Activated CD8-positive, alpha-beta memory T cell treated with anti-CD3 and anti-CD28 coated beads for 4 hours (primary cell): ENCODE measurements at places on chromosomes 2 and 18.

DNA sequence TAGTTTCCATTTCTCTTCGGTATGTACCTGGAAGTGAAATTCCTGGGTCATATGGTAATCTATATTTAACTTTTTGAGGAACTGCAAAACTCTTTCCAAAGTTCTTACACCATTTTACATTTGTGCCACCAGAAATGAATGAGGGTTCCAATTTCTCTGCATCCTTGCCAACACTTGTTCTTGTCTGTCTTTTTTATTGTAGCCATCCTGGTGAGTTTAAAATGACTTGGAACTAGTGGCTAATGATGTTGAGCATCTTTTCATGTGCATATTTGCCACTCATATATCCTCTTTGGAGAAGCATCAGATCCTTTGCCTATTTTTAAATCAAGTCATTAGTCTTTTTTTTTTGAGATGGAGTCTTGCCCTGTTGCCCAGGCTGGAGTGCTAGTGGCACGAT, 59.4 kb downstream of the MALT1 start:
- DNase-seq: no peak

- DNase-seq: no peak
Observed at GRCh38 chr2:140502951-140503630, 1627.7 kb downstream of the LRP1B start.

- no peak for DNase-seq
Observed at GRCh38 chr2:177403838-177404237, 11.3 kb downstream of the AGPS start.

DNA sequence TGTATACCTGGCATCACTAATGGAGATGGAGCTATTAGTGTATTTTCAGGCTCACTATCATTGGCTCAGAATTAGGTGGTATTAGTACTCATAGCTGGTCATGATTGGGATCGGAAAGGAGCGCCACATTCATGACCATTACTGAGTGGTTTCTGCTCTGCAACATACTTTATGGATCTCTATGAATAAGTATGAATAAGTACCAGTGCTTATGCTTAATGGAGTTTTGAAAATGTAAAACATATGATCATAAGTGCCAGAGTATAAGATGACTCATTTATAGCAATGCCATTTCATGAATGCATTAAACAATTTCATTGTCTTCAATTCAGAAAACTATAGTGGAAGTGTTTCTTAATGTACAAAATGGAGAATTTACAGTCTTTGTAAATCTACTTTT, 156.7 kb downstream of the GALNT3 start:
- DNase-seq: no peak

GRCh38 chr2:84807063-84807485, 73.8 kb downstream of the TRABD2A start:
- no peak for DNase-seq

DNA sequence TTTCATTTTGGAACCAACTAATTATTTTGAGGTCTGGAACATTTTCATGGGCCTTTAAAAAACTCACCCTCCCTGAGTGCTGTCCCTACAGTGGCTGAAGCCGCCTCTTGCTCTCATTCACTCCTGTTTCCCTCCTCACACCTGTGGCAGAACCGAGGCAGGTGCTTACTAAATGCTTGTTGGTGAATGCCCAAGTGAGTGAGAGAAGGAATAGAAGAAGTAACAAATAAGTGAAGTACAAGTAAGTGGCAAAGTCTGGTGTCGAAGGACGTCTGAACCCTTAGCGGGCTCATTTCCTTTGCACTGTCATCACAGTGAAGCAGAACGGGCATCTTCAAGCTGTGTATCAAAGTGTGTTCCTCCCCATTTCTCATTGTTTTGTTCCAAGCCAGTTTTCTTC, 135.2 kb downstream of the RHBDD1 start:
- DNase-seq: no peak

- DNase-seq: no peak
Observed at GRCh38 chr18:78538669-78539440, 440.8 kb upstream of the SALL3 start.

DNA sequence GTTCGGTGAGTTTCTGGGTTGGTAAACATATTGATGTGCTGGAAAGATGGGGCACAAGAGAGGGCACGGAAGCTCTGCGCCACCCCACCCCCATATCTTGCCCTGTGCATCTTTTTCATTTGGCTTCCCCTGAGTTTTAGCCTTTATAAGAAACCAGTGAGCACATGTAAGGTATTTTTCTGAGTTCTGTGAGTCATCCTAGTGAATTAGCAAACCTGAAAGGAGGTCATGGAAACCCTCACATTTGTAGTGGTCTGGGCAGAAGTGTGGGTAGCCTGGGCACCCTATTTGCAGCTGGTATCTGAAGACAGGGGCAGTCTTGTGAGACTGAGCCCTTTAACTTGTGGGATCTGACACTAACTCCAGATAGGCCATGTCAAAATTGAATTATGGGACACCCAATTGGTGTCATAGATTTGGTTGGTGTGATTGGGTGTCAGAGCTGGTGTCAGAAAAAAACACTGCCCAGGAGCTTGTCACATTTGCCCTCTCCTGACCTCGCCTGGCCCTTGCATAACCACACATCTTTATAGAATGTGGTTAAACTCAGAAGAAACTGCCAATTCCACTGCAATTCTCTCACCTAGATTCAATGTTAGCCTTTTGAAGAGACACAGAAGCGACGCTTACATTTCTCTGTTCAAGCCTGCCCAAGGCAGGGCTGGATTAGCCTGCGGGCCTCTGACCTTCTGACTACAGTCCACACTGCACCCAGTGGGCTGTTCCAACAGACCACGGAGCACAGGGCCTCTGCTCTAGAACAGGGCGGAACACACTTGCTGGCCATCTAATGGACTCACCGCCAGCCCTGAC, 12.0 kb upstream of the GALM start:
- DNase-seq: peak; percentile 55

- DNase-seq: no peak
Observed at GRCh38 chr2:42860319-42861094, 68.1 kb upstream of the HAAO start.

- DNase-seq: no peak
Observed at GRCh38 chr2:47225061-47225783, 70.1 kb upstream of the STPG4 start.

DNA sequence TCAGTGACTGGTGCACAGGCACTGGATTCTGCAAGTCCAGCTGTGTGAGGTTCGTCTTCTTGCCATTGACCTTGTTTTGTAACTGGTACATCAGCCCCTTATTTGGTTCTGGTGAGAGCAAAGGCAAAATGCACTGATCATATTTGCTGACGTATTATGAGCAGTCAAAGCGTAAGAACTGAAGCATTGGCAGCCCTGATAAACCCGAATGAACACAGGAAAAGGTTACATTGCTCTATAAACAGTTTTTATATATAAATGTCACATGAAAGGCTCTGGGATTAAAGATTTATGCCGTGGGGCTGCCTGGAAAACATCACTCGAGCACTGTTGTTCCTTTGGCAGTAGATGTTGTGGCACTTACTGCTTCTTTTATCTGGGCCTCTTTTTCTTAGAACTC, 167.9 kb downstream of the IRS1 start:
- no peak for DNase-seq

- no peak for DNase-seq
Observed at GRCh38 chr18:22180722-22181121, 11.3 kb downstream of the GATA6 start.

- no peak for DNase-seq
Observed at GRCh38 chr2:43054367-43054766, 172.0 kb downstream of the ZFP36L2 start.

- DNase-seq: no peak
Observed at GRCh38 chr18:50947899-50948298, 19.9 kb upstream of the ELAC1 start.

GRCh38 chr2:12008425-12009061, 262.1 kb downstream of the LPIN1 start:
- no peak for DNase-seq
